Activated CD4-positive, alpha-beta memory T cell treated with anti-CD3 and anti-CD28 coated beads for 36 hours (primary cell): ENCODE measurements at places on chromosomes 2 and 18. TPM values are rescaled to one million over a fixed set of nuclear protein-coding genes. Genes with fewer than 3 reads are reported as not detected.

Gene CRYBA2
- not detected for total RNA-seq

- no peaks in the 10 kb centered on the region for H3K27me3 ChIP-seq
- H3K27ac ChIP-seq, result no peak overlapping the region
- peaks cover 70% of the 10 kb centered on the region for H3K4me1 ChIP-seq
Measured at GRCh38 chr2:24353364-24353763, 7.0 kb downstream of the ITSN2 start.

GRCh38 chr2:201517094-201517493 is 65.6 kb downstream of the STRADB start:
- no peak for DNase-seq
- H3K27me3 ChIP-seq, result no peaks in the 10 kb centered on the region
- H3K27ac ChIP-seq, result no peak overlapping the region
- H3K4me3 ChIP-seq, result no peak overlapping the region

Gene SERPINB7
- not detected for total RNA-seq

GRCh38 chr18:55007602-55008001 is 48.3 kb upstream of the CCDC68 start:
- H3K4me1 ChIP-seq, result no peaks in the 10 kb centered on the region
- no peaks in the 10 kb centered on the region for H3K36me3 ChIP-seq
- no peak for DNase-seq

DNA sequence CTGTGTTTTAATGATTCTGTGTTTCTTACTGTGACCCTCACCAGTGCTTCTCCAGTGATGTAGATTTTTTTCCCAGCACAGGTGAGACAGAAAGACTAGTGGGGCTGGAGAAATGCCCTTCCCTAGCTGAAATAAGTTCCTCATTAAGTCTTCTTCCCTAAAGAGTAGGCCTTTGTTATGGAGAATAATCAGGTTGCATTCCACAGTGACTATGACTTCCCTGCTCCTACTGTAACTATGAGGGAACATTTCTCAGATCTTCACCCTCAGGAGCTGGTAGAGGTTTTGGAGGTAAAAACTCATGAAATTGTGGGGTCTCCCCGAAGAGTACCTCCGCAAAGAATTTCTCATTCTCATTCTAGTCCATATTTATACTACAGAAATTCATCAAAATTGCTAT is 286.2 kb downstream of the GRB14 start:
- H3K27ac ChIP-seq, result no peak overlapping the region
- no peak overlapping the region for H3K4me3 ChIP-seq

GRCh38 chr18:59067873-59068272 is 71.8 kb upstream of the SEC11C start:
- H3K4me3 ChIP-seq, result no peak overlapping the region
- no peaks in the 10 kb centered on the region for H3K36me3 ChIP-seq
- peak; percentile 32 for DNase-seq
- no peak overlapping the region for H3K27ac ChIP-seq
- peaks cover 2% of the 10 kb centered on the region for H3K4me1 ChIP-seq

Gene MRPL33
- 84.2 TPM for total RNA-seq

- H3K36me3 ChIP-seq, result peaks cover 12% of the 10 kb centered on the region
- H3K27me3 ChIP-seq, result no peaks in the 10 kb centered on the region
- peaks cover 46% of the 10 kb centered on the region for H3K4me1 ChIP-seq
- DNase-seq, result peak; percentile 69
- H3K4me3 ChIP-seq, result peak within 1 kb of the TSS; percentile 93
- H3K27ac ChIP-seq, result peak within 1 kb of the TSS; percentile 95
Measured at GRCh38 chr2:174486563-174487107, at the start of gene GPR155. Gene GPR155 (minus strand): TSS chr2:174487029. CDS start chr2:174481956, 5,073 bp downstream.

GRCh38 chr2:239716536-239717318 is 308.4 kb downstream of the NDUFA10 start:
- DNase-seq, result peak; percentile 5
- H3K27me3 ChIP-seq, result peaks cover 6% of the 10 kb centered on the region
- H3K4me3 ChIP-seq, result no peak overlapping the region

DNA sequence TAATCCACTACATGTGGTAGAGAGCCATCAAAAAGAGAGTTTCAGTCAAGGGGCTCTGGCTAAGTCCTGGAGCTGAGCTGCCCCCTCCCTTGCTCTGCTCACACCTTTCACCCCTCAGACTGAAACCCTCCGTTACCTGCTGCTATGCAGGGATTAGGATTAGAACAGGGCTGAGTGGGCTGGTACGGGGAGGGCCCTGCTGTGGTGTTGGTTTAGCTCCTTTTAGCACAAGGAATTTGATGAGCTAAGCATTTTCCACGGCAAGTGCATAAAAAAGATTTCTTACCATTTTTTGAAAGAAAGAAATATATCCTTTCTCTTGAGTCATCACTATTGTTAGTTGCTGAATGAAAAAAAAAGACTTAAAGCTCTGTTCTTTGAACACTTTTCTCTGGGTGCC is 46.3 kb downstream of the TCF7L1 start:
- H3K4me3 ChIP-seq, result no peak overlapping the region
- H3K27ac ChIP-seq, result no peak overlapping the region
- peaks cover 5% of the 10 kb centered on the region for H3K27me3 ChIP-seq
- H3K36me3 ChIP-seq, result no peaks in the 10 kb centered on the region

DNA sequence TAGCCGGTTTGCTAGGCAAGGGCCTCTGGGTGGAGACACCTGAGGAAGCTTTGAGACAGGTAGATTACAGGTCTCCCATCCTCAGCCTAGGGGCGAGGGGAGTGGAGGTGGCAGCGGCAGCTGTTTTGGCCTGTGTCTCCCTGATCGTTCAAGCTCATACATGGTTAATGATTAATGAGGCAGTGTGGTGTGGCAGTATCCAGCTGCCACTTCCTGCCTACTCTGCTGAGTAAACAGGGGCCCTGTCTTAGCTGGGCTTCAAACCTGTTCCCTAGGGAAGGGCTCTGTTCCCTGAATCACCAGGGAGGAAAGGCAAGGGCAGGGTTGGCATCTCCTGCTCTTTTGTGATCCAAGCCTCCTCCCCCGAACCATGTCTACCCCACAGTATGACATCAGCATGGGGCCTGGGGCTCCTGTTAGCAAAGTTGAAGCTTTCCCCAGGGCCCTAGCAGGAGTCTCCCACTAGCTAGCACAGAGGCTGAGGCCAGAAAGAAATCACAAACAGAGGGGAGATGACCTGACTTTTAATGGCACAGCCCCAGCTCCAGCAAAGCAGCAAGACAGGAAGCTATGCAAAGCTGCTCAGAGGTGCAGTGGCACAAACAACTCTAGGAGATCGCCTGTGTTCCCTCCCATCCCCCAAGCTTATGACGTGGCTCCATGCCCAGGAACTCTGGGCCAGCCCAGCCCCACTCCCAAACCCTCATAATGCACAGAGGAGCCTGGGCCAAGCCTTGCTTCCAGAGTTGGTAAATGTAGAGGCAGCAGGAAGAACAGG is 3.7 kb upstream of the TUBA4B start:
- peak overlapping the region; percentile 98 for H3K27ac ChIP-seq
- DNase-seq, result peak; percentile 62
- H3K4me1 ChIP-seq, result peaks cover 75% of the 10 kb centered on the region
- H3K27me3 ChIP-seq, result no peaks in the 10 kb centered on the region
- H3K4me3 ChIP-seq, result peak overlapping the region; percentile 68

Gene GPR45
- not detected for total RNA-seq

Gene PRKCE
- total RNA-seq, result 12.5 TPM

Gene DYSF
- total RNA-seq, result not detected

DNA sequence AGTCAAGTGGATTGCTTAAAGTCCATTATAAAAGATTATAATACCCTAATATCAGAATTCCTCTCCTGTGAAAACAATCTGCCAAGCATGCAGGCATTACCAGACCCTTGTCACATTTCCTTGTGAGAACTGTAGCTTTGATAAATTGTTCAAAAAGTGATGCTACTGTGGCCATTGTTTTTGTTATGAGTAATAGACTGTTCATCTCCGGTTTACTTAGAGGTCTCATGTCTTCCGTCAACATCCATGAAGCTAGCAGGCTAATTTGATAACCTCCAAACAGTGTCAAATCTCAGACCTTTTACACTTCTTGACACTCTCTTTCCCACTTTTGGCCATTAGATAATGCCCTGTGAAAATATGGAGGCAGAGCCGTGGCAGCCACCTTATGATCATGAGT is 342.7 kb downstream of the CPS1 start:
- no peak overlapping the region for H3K4me3 ChIP-seq
- H3K36me3 ChIP-seq, result no peaks in the 10 kb centered on the region
- no peaks in the 10 kb centered on the region for H3K4me1 ChIP-seq

- peaks cover 26% of the 10 kb centered on the region for H3K27me3 ChIP-seq
- H3K36me3 ChIP-seq, result no peaks in the 10 kb centered on the region
- H3K27ac ChIP-seq, result no peak overlapping the region
- DNase-seq, result no peak
- H3K4me1 ChIP-seq, result no peaks in the 10 kb centered on the region
Measured at GRCh38 chr2:240042740-240043139, 10.6 kb downstream of the OR6B3 start.

- no peak for DNase-seq
- H3K4me3 ChIP-seq, result no peak overlapping the region
- no peaks in the 10 kb centered on the region for H3K36me3 ChIP-seq
- H3K27me3 ChIP-seq, result peaks cover 4% of the 10 kb centered on the region
Measured at GRCh38 chr18:55449412-55450140, 138.4 kb downstream of the TCF4 start.

- peaks cover 18% of the 10 kb centered on the region for H3K27me3 ChIP-seq
- no peak overlapping the region for H3K27ac ChIP-seq
- DNase-seq, result no peak
- no peaks in the 10 kb centered on the region for H3K4me1 ChIP-seq
Measured at GRCh38 chr2:240245184-240245583, 104.7 kb upstream of the OTOS start.

DNA sequence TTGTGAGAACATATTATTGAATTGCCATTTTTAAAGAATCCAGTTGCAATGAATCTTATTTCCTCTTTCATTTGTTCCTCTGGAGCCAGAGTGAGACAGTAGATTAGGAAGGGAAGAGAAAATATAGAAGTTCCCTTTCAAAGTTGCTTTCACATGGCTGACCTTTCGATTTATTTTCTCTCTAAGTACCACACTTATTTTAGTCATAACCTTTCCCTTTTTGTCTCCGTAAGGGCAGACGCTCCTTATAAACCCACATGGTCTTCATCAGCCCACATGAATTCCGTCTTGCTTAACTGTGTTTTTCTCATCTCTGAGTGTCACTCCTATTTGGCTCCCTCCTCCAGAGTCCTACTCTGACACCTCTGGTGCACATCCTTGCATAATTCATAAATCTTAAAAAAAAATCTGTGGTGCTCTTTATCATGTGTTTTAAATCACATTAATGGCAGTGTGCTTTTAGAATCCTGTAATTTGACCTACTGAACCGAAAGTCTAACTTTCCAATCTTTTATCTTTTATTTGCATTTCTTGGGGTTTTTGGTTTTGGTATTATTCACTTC is 38.5 kb upstream of the ZNF396 start:
- H3K36me3 ChIP-seq, result no peaks in the 10 kb centered on the region
- H3K27ac ChIP-seq, result no peak overlapping the region
- H3K4me1 ChIP-seq, result peaks cover 25% of the 10 kb centered on the region
- DNase-seq, result no peak
- peaks cover 5% of the 10 kb centered on the region for H3K27me3 ChIP-seq

GRCh38 chr2:75728614-75729419 is 18.1 kb upstream of the GCFC2 start:
- peaks cover 15% of the 10 kb centered on the region for H3K27me3 ChIP-seq
- no peak overlapping the region for H3K27ac ChIP-seq
- no peaks in the 10 kb centered on the region for H3K36me3 ChIP-seq

GRCh38 chr2:63018439-63018838 is 32.2 kb upstream of the OTX1 start:
- H3K4me3 ChIP-seq, result no peak overlapping the region
- H3K36me3 ChIP-seq, result peaks cover 4% of the 10 kb centered on the region
- H3K4me1 ChIP-seq, result no peaks in the 10 kb centered on the region
- H3K27ac ChIP-seq, result no peak overlapping the region
- no peak for DNase-seq
- H3K27me3 ChIP-seq, result no peaks in the 10 kb centered on the region

Gene NYAP2
- not detected for total RNA-seq

DNA sequence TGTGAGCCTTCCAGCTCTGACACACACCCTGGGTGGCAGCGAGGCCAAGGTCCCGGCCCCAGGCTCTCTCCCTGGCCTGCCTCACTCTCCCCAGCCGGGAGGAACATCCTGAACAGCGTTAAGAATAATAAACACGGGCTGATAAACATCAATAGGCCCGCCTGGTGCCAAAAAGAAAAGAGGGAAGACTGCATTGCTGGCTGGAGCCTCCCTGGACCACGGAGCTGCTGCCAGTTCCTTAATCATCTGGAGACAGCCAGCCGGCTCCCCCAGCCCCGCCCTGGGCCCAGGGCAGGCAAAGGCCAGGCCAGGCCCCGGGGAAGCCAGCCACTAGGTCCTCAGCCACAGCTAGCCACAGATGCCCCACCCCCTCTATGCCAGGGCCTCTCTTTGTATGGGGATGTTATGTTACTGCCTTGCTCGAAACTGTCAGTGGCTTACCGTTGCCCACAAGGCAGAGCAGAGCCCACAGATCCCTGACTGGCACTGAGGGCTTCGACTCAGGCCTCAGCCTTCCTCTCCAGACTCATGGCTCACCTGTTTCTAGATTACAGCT is 293.7 kb downstream of the DYSF start:
- H3K27ac ChIP-seq, result no peak overlapping the region
- no peak for DNase-seq
- peaks cover 2% of the 10 kb centered on the region for H3K27me3 ChIP-seq
- no peak overlapping the region for H3K4me3 ChIP-seq
- no peaks in the 10 kb centered on the region for H3K36me3 ChIP-seq

DNA sequence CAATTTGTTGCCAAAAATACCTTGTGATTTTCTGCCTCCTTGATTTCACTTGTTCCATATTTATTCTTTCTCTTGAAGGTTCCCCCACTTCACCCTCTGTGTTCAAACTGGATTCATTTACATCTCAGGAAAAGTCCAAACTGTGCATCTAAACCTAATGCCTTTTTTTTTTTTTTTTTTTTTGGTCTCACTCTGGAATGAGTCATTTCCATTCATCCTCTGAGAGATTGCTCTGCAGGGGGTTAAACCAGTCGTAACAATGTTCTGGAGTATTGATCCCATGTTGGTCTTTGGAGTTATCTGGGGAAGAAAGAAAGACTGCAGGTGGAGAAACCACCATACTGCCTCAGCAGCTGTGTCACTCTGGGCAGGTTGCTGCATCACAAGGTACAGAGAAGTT is 119.7 kb downstream of the TACR1 start:
- H3K4me1 ChIP-seq, result no peaks in the 10 kb centered on the region
- no peak overlapping the region for H3K27ac ChIP-seq
- no peaks in the 10 kb centered on the region for H3K27me3 ChIP-seq

- H3K36me3 ChIP-seq, result no peaks in the 10 kb centered on the region
- H3K27ac ChIP-seq, result no peak overlapping the region
- H3K27me3 ChIP-seq, result peaks cover 58% of the 10 kb centered on the region
Measured at GRCh38 chr2:120344976-120345581, 857 bp upstream of the INHBB start.

DNA sequence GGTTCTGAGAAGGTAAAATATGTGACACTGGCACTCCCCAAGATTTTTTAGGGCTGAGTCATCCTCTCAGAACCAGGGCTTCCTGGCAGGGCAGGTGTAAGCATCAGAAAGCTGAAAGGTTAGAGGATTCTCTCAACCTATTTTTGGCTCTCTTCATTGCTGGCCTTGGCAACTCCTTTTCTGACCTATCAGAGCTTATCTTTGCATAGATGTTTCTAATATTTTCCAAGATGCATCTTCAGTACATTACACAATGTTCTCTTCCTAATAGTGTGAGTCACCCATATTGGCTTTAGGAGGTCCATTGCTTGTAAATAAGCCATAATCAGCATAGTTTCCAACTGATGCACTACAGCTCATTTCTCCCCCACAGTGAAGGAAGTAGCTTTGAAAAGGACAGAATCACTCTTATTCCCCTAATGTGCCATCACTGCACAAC is 2008.4 kb upstream of the PIK3C3 start:
- no peak for DNase-seq
- no peak overlapping the region for H3K27ac ChIP-seq
- H3K36me3 ChIP-seq, result no peaks in the 10 kb centered on the region
- H3K4me1 ChIP-seq, result no peaks in the 10 kb centered on the region
